Amygdala (tissue), 56 donors: ENCODE measurements at places on chromosomes 2 and 18.

GRCh38 chr2:2875831-2876230, 501.8 kb downstream of the EIPR1 start:
- DNase-seq = no peak

GRCh38 chr2:149648282-149649030, 60.9 kb upstream of the MMADHC start:
- no peak for DNase-seq

GRCh38 chr18:56574861-56575260, 63.5 kb downstream of the TXNL1 start:
- DNase-seq = no peak

GRCh38 chr18:5628512-5629255, 84.9 kb upstream of the EPB41L3 start:
- DNase-seq = no peak

DNA sequence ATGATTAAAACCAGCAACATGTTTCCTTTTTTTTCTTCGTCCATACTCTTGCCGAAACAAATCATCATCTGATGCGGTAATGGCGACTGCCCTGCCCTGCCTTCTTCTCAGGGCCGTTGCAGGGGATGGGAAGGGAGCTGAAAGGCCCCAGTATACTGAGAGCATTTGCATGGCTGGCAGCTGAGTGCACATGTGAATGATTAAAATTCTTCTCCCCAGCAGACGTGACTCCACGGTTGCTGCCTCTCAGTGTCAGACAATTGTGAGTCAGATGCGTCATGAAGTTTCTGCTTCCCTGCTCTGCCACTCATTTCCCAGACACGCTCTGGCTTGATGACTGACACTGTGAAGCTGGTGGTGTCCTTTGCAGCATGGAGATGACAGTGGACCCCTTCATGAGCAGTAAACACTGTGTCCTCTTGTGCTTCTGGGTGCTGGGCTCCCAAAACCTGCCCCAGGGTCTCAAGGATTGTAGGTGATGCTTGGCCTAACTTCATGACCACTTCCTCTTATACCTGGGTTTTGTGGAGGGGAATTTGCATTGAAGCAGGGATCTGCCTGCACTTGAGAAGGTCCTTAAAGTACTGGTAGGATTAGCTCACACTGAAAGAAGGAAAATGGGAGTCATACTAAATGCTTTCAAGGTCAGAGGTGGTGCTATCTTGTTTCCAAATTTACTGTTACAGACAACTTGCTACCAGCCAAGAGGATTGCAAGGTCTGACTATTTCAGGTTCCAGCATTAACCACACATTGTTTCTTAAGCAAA, 222.5 kb upstream of the COPS8 start:
- DNase-seq = peak; percentile 17

GRCh38 chr2:113867571-113867970, 22.3 kb upstream of the ACTR3 start:
- no peak for DNase-seq

GRCh38 chr2:103594823-103595222, 833.0 kb downstream of the TMEM182 start:
- DNase-seq = no peak

DNA sequence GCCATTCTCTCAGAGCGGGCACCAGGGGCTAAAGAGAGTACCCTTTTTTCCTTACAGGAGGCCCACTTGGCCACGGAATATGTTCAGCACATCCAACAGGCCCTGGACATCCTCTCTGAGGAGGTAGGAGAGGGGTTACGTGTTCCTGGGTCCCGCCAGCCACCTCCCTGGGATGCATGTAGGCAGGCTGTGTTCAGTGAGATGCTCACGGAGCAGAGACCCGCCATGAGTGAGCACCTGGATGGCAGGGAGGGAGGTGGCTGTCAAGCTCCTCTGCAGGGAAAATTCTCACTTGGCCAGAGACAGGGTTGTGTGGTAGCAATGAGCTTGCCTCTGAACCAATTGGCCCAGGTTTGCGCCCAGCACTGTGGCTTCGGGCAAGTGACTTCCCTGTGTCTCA, 123.1 kb upstream of the PPP1CB start:
- DNase-seq = no peak

GRCh38 chr2:15846626-15847025, 93.7 kb upstream of the MYCN start:
- DNase-seq = no peak

GRCh38 chr2:172919732-172920131, 155.9 kb upstream of the MAP3K20 start:
- DNase-seq = no peak

- no peak for DNase-seq
Measured at GRCh38 chr2:188786368-188786841, 187.8 kb upstream of the COL3A1 start.

- DNase-seq = no peak
Measured at GRCh38 chr2:225434014-225434413, 34.5 kb downstream of the NYAP2 start.

GRCh38 chr18:6406075-6406909, 8.4 kb downstream of the L3MBTL4 start:
- DNase-seq = no peak

DNA sequence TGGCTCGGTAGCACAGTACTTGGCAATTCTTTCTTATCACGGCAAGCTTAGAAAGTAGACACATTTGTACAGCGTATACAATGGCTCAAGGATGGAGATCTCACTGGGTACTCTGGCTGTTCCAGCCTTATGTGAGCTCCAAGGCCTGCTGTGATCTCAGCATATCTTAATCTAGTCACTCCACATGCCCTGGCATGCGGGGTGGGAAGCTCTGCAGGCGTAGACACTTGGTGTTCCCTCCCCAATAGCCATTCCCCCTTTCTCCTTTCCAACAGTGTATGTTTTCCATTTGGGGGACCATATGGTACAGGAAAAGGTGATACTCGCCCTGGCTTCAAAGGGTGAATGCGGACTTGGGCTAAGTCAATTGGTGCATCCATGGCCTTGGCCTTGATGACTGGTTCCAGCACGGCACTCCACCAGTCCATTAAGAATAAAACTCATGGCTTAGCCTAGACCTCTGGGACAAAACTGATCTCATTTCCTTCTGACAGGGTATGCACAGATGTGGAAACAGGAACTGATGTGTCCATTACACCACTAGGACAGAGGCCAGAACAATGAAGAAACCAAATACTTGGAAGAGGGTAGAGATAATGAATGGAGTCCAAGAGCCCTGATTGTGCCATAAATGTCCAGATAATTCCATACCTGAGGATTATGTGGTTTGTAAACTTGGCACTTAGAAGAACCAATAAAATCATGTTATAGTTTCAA, 28.4 kb downstream of the TGIF1 start:
- DNase-seq = no peak

DNA sequence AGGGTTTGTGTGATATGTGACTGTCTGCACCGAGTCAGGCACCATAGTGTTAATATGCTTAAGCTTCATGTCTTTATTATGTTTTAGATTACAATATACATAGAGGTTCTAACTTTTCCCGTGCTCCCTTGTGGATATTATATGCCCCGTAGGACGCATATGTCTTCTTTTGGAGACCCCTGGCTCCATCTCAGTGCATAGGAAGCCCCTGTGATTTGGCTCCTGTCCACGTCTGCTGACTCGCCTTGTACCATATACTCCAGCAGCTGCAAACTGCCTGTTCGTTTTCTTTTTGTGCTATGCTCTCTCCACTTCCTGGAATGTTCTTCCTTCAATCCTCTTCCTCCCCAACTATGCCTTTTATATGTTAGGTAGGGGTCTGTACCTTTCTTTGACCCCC, 110.9 kb downstream of the PTRHD1 start:
- no peak for DNase-seq

GRCh38 chr2:59816075-59816474, 737.4 kb downstream of the BCL11A start:
- DNase-seq = no peak

- DNase-seq = no peak
Measured at GRCh38 chr2:177516824-177517544, 124.4 kb downstream of the AGPS start.

DNA sequence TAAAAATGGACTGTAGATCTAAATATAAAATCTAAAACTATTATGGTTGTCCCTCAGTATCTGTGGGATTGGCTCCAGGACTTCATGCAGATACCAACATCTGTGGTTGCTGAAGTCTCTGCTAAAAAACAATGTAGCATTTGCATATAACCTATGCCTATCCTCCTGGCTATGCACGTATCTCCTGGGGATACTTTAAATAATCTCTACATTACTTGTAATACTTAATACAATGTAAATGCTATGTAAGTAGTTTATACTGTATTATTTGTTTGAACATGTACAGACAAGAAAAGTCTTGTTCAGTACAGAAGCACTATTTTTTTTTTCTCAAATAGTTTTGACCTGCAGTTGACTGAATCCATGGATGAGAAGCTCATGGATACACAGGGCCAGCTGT, 134.9 kb downstream of the ZAP70 start:
- no peak for DNase-seq
